ENCODE measurements at places on chromosomes 6 and 20. TPM values are rescaled to one million over a fixed set of nuclear protein-coding genes. Genes with fewer than 3 reads are reported as not detected.

The CRISP2 gene
- total RNA-seq, result not detected

The SCGN gene
- total RNA-seq, result not detected

The ABT1 gene
- 19.0 TPM for total RNA-seq

The MTHFD1L gene
- 45.8 TPM for total RNA-seq

The TRIM15 gene
- not detected for total RNA-seq

The TMEM74B gene
- 2.4 TPM for total RNA-seq

The GJA10 gene
- total RNA-seq, result not detected

The CD93 gene
- total RNA-seq, result 0.21 TPM

The SYNJ2 gene
- total RNA-seq, result 13.3 TPM

The COL10A1 gene
- total RNA-seq, result not detected

The GSTA4 gene
- total RNA-seq, result 12.5 TPM
